A549 (cell line): ENCODE measurements at places on chromosomes 1 and 21. TPM values are rescaled to one million over a fixed set of nuclear protein-coding genes. Genes with fewer than 3 reads are reported as not detected.

The LIPI gene
- polyA plus RNA-seq = not detected in 3 replicates

DNA sequence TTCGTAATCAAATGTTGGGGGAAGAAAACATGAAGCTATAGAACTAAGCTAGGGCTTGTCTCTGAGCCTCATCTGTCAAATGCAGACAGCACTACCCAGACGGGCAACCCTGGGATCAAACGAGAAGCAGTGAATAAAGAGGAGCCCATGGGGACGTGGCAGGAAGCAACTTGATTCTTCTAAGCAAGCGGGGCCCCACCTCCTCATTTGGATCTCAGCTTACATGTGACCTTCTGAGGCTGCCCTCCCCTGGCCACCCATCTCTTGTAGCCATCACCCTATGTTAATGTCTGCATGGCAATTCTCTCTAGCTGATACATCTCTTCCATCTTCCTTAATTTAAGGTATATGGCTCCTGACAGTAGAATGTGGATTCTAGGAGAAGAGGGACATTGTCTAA, 171.3 kb downstream of the IGSF21 start:
- DNase-seq = no peak

DNA sequence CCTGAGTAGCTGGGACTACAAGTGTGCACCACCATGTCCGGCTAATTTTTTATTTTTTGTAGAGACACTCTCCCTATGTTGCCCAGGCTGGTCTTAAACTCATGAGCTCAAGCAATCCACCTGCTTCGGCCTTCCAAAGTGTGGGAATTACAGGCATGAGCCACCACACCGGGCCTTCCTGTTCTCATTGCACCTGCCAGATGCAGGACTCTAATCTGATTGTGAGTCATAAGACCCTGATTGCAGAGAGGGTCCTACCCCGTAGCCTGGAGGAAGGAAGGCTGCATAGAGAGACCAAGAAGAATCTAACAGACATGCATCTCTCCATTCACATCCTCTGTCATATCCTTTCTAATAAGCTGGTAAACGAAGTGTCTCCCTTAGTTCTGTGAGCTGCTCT, 19.5 kb upstream of the CGN start:
- DNase-seq = no peak

DNA sequence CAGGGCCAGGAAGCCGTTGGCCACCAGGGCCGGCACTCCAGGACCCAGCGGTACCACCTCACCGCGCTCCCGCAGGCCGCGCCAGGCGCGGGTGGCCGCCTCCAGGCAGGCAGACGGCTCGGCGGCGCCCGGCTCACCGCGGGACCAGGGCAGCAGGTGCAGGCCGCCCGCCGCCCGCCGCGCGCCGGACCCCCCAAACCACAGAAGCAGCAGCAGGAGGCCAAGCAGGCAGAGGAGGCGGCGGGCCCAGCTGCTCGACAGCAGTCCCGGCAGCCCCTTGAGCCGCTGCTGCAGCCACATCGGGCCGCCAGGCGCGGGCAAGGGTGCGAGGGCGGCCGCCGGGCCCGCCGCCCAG, 312 bp downstream of the KIAA2013 start:
- no peak for DNase-seq

GRCh38 chr1:50527249-50527986, 104.2 kb upstream of the DMRTA2 start:
- no peak for DNase-seq

The FALEC gene
- 0.28 to 0.80 TPM (median 0.74 TPM) in 3 replicates for polyA plus RNA-seq

- no peak for DNase-seq
Observed at GRCh38 chr21:33815143-33815707, 100.4 kb downstream of the ATP5PO start.

DNA sequence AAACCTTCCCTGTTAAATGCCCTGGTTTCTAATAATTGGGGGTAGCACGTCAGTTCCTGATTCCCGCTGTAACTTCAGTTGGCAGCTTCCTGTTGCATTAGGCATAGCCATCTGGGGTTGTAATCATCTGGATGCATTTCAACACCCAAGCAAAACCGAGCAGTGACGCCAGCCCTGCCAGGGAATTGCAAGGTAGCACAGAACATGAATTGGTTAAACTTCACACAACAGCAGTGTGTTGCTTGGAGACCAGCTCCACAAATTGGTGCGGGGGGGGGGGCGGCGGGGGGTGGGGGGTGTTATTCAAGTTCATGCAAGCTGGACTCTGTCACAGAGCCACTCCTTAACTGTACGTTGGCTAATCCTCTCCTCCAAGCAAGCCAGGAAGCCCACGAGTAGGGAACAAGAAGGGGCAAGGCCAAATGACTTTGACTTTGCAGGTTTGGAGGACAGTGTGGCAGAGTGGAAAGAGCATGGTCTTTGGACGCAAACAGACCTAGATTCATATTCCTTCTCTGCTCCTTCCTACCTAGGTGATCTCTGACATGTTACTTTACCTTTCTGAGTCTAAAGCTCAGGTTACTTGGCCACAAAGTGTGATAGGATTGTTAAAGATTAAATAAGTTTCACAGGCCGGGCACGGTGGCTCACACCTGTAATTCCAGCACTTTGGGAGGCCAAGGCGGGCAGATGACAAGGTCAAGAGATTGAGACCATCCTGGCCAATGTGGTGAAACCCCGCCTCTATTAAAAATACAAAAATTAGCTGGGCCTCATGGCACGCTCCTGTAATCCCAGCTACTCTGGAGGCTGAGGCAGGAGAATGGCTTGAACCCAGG, 4.7 kb downstream of the LAX1 start:
- peak; percentile 25 for DNase-seq

The S100A7A gene
- not detected in 3 replicates for polyA plus RNA-seq

The GNAT2 gene
- 0.25 TPM in 1 of 3 replicates, not detected in the others for polyA plus RNA-seq

The SLC44A5 gene
- polyA plus RNA-seq = 0.10 to 0.16 TPM (median 0.14 TPM) in 3 replicates

The NFASC gene
- polyA plus RNA-seq = 0.39 to 0.51 TPM (median 0.45 TPM) in 3 replicates
